ENCODE measurements at places on chromosomes 11 and 22. TPM values are rescaled to one million over a fixed set of nuclear protein-coding genes. Genes with fewer than 3 reads are reported as not detected.

The RAG2 gene
- 0.30 TPM for total RNA-seq

The LMO1 gene
- total RNA-seq: 3.6 TPM

The OTOG gene
- total RNA-seq: under 0.01 TPM

The MS4A3 gene
- total RNA-seq: 18.1 TPM

The KCNK4 gene
- total RNA-seq: not detected

The FERMT3 gene
- 7.2 TPM for total RNA-seq

The PKDREJ gene
- total RNA-seq: 0.10 TPM

The C11orf16 gene
- total RNA-seq: not detected

The ABCC8 gene
- total RNA-seq: 2.5 TPM

DNA sequence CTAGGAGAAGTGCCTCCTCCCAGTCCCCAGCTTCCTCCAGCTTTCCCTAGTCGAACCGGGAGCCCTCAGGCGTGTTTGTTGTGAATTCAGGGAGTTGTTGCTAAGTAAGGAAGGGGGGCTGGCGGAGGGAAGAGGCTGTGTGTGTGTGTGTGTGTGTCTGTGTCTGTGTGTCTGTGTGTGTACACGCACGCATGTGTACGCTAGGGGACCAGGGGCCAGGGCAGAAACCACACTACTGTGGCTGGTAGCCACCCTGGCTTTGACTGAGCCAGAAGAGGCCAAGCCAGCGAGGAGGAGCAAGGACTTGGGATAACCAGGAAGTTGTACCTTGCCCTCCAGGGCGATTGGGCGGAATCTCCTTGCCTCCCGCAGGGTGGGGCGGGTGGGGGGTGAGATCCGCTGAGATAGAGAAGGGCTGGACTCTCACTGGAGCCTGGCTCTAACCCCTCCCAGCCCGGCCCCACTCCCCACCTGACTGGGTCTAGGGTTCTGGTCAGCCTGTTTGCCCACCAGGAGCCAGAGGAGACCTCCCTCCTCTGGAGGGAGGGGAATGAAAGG lies 7.5 kb downstream of the BCL9L start:
- peak; percentile 85 for DNase-seq

- peak; percentile 88 for DNase-seq
Observed at GRCh38 chr11:62400760-62401159, 18.1 kb upstream of the SCGB1A1 start.

GRCh38 chr22:46061124-46061500 lies 84.2 kb upstream of the WNT7B start:
- no peak for DNase-seq

- DNase-seq: peak; percentile 28
Observed at GRCh38 chr11:14499178-14499559, 442 bp downstream of the COPB1 start.

- peak; percentile 55 for DNase-seq
Observed at GRCh38 chr11:108498046-108498815, at the start of gene POGLUT3. Gene POGLUT3, minus strand, starts transcription at chr11:108498384. Its CDS starts 18 bp downstream, at chr11:108498366.

GRCh38 chr11:9820260-9820659 lies 156.4 kb downstream of the SWAP70 start:
- no peak for DNase-seq

DNA sequence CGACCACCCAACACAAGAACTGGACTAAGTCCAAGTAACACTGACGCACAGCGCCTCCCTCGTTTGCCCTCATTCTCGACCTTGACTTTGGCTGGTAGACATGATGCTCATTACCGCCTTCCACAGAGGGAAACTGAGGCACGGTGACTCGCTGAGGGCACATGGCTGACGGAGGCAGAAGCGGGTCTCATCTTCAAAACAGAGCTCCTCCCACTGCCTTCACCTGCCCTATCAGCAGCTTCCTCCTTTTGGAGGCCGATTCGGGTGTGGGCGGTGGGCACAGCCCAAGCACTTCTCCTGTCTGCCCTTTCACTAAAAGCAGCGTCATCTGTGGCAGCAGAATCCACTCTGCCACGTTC lies 2.0 kb upstream of the KMT5B start:
- no peak for DNase-seq

DNA sequence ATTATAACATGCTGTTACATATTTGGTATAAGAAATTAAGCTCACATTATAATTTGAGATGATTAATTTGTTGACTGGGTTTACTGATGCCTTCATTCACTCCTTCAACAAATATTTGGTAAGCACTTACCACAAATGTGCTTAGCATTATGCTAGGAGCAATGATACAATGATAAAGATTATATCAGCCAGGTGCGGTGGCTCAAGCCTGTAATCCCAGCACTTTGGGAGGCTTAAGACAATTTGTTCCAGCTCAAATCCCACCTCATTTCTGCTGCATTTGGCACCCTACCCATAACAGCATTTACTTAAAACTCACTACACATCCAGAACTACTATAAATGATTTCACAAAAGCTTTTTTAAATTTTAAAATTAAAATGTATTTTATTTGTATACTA lies 1263.6 kb upstream of the RAG2 start:
- no peak for DNase-seq

DNA sequence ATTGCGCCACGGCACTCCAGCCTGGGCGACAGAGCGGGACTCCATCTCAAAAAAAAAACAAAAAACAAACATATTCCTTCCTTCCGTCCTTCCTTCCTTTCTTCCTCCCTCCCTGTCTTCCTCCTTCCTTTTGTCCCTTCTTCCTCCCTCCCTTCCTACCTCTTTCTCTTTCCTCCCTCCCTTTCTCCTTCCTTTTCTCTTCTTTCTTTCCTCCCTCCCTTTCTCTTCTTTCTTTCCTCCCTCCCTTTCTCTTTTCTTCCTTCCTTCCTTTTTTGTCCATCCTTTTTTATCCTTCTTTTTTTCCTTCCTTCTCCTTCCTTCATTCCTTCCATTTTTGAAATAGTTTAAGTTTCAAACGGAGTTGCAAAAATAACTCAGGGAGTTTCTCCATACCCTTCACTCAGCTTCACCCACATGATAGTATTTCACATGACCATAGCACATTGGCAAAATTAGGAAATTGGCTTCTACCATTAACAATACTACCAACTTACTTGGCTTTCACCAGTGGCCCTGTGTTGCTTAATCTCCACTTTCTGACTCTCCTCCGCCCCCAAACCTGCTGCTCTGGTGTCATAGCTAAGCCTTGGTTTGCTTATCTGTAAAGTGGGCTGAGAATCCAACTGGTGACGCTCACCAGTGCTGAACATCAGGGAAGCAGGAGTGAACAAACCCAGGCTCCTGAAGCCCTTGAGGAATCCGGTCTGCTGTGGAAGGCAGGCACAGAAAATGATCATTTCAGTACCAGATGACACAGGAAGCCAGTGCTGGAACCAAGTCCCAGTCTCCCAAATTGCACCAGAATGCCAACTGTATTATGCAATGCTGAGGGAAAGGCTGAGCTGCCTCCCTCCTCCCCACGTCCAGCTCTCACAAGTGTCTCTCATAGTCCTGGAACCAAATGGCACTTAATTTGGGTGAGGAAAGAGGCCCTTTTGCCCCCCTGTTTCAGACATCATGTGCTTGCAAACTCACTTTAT lies 17.2 kb upstream of the CRYBB3 start:
- no peak for DNase-seq

DNA sequence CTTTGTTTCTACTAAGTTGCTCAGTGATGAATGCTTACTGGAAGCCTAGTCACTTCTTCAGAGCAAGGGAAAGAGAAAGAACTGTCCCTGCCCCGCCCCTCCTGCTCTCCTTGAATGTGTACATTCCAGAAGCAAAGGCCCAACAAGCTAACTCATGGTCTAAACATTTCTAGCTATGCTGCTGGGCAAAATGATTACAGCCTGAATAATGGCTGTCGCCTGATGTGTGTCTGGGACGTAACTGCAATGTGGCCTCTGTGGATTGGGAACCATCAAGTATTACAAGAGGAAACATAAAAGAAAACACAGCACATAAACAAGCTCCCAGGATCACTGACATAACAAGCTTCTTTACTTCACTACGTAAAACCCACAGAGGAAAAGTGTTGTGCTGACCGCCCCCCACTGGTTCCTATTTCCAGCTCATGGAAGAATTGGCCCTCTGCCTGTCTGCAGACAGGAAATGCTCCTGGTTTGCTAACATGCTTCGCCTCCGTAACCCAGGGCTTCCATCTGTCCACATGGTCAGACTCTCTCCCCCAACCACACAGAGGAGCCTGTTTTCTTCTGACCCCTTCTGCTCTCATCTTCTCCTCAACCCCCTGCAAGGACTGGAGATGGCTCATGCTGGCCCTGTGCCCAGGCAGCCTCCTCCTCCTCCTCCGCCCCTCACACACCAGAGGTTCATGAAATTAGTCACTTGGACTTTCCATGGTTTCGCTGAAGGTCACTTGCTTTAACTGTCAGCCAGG lies 187.2 kb downstream of the MAML2 start:
- DNase-seq: peak; percentile 79

DNA sequence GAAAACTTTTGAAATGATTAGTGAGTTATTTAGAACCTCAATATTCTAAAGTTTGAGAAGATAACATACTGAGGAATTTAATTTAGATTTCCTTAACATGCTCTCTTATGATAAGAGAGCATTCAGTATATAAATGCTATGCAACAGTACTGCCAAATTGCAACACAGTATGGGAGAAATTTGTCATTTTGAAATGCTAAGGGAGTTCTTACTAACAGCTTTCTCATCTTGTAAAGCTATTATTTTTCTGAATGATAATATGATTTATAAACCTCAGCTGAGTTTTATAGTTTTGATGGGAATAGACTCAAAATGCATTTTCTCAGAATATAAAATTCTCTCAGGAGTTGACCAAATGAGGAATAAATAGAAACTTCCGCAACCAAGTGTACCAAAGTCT lies 108.4 kb downstream of the SPON1 start:
- DNase-seq: peak; percentile 55

- DNase-seq: no peak
Observed at GRCh38 chr11:132142121-132142520, 771.7 kb downstream of the NTM start.

- DNase-seq: no peak
Observed at GRCh38 chr11:128179512-128179911, 407.8 kb downstream of the ETS1 start.

DNA sequence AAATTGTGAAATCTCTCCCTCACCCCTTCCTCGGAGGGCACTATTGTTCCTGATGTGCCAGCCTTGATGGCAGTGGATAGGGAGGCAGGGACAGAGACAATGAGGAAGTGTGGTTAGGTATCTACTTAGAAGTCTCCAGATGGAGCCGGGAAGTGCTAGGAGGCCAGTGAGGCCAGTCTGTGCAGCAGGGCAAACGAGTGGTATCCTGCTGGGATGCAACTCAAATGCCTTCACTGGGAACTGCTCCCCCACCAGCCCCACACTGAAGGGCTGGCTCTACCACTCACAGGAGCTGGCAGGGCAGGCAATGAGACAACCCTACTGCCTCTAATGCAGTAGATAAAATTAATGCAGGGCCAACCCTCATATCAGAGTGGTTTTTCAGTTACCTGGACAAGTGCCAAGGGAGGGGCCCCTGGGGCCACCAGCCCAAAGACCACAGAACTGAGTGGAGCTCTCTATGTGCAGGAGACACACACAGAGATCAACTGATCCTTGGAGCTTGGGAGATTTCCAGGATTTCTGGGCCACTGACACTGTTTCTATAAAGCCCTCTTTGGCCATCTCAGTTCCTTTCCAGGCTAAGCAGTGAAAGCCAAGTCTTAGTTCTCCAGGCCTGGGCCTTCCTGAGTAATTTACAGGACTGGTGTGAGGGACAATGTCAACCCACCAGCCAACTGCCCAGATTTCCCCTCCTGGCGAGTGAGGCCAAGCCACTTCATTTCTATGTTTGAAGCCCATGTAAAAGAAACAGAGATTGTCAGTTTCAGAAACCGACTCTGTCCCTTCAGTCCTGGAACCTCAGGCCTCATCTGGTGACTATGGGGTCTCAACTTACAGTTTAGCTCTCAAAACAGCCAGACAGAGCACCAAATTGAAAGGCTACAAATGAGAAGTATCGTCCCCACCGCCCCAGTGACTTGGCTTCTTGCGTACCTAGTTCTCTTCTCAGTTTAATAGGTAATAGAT lies 4.1 kb downstream of the MIF start:
- DNase-seq: no peak

GRCh38 chr22:31222736-31223135 lies 10.6 kb downstream of the LIMK2 start:
- DNase-seq: no peak

- no peak for DNase-seq
Observed at GRCh38 chr11:73226297-73227006, 8.4 kb downstream of the P2RY2 start.

- DNase-seq: no peak
Observed at GRCh38 chr11:19952911-19953310, 207.4 kb downstream of the DBX1 start.

GRCh38 chr11:126262216-126262615 lies 6.5 kb downstream of the SRPRA start:
- no peak for DNase-seq

DNA sequence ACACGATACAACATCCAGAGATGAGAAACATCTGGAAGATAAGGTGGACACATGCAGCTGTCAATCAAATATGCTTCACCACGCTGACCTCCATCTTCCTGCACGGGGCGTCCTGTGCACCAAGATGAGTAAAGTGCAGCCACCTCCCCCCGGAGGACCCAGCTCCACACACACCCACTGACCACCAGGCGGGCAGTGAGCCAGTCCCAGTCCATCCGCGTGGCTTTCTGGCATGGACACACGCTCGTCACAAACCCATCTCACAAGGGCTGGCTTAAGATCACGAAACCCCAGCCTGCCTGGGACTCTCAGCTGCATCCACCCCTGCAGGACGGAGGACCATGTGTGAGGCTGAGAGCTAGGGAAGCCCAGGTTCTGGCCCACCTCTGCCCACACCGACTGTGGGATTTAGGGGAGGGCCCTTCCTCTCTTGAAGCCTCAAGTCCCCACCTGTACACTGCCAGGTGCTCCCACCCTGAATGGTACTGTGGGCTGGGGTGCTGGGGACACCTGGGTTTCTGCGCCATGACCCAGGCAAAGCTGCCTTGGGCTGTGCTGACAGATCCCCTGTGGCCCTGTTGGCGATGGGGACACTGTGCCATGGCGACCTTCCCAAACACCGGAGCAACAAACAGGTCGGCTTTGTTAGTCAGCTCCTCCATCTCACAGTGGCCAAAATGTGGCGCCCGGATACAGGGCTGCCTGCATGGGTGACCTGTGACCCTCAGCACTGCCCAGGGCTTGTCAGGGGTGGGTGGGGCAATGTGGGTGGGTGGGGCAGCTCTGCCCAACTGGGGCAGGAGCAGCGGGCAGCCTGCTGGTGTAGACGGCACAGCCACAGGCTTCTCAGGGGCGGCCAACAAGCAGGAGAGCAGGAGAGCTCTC lies 629.0 kb downstream of the TBC1D22A start:
- DNase-seq: no peak

DNA sequence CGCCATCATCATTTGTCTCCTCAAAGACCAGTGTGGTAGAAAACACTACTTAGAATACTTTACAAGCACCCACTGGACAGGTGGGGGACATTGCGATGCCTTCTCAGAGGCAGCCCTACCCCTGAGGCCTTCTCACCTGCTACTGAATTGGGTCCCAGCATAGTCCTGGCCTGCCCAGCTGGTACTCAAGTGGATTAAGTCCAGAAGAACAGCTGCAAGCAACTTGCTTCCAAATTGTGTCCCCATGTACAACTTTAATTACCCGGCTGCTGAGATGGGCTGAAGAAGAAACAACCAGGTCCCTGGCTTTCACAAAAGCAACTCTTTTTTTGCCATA lies 12.3 kb downstream of the ABTB2 start:
- no peak for DNase-seq

Measured in skin of body (tissue), 3 donors.